ENCODE measurements at places on chromosomes 6 and 20. TPM values are rescaled to one million over a fixed set of nuclear protein-coding genes. Genes with fewer than 3 reads are reported as not detected.

UNC5CL gene
- 1.1 TPM for total RNA-seq

GRCh38 chr20:61706259-61706961, 359.3 kb downstream of the TAF4 start:
- H3K4me3 ChIP-seq: no peak overlapping the region
- H3K27me3 ChIP-seq: peaks cover 18% of the 10 kb centered on the region
- DNase-seq: no peak
- no peaks in the 10 kb centered on the region for H3K36me3 ChIP-seq

DNA sequence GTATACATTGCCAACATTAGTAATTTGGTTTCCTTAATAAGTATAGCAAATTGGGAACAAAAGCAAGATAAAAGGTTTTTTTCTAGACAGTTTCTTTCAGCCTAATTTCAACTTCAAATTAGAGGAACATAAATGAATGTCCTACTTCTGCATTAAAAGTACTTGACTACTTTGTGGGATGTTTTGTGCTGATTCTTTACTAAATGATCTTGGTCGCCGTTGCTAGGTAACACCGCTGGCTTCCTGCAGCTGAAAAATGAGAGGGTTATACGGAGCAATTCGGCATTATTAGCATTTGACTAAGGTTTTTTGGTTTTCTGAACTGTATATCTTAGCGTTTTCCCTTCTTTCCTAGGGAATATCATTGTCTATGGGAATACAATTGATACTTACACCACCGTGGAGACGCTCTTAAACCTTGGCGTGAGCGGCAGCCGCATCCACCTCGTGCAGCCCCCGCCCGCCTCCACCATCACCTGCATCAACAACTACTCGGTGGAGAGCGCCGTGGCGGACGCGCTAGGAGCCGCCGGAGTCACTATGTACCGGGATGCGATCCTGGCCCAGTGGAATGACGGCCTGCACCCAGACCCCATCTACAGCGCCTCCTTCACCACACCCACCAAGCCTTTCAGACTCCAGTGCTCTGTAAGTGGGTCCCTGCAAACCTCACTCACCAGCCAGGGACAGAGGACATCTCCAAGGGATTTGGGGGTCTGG, 90.9 kb upstream of the INSM1 start:
- DNase-seq: no peak
- no peak overlapping the region for H3K27ac ChIP-seq
- H3K4me3 ChIP-seq: no peak overlapping the region
- H3K36me3 ChIP-seq: no peaks in the 10 kb centered on the region
- no peaks in the 10 kb centered on the region for H3K27me3 ChIP-seq

TRIM40 gene
- not detected for total RNA-seq

GRCh38 chr6:37774028-37774680, 45.4 kb upstream of the ZFAND3 start:
- no peak overlapping the region for H3K4me3 ChIP-seq
- H3K27ac ChIP-seq: no peak overlapping the region
- H3K27me3 ChIP-seq: no peaks in the 10 kb centered on the region
- no peak for DNase-seq
- no peaks in the 10 kb centered on the region for H3K4me1 ChIP-seq
- H3K36me3 ChIP-seq: no peaks in the 10 kb centered on the region

SCAND1 gene
- 61.2 TPM for total RNA-seq

DNA sequence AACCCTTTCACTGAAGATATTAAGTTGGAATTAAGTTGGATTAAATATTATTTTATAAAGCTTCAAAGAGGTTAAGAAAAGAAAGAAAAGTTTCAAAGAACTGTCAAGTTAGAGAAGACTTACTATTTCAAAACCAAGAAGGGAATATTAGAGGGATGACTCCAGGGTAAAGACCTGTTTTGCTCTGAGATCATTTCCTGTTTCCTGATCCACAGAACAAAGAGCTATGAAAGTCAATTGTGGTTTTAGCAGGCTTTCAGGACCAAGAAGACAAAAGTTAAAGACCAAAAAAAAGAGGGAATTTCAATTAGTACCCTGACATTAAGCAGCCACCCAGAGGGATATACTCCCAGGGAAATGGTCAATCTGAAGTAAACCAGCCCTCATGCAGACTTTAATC, 19.4 kb downstream of the ESF1 start:
- peaks cover 74% of the 10 kb centered on the region for H3K36me3 ChIP-seq
- H3K4me3 ChIP-seq: no peak overlapping the region
- DNase-seq: no peak
- H3K4me1 ChIP-seq: no peaks in the 10 kb centered on the region
- H3K27ac ChIP-seq: no peak overlapping the region
- no peaks in the 10 kb centered on the region for H3K27me3 ChIP-seq

- DNase-seq: no peak
- H3K4me1 ChIP-seq: peaks cover 7% of the 10 kb centered on the region
- no peak overlapping the region for H3K27ac ChIP-seq
- H3K4me3 ChIP-seq: no peak overlapping the region
Measured at GRCh38 chr6:107667790-107668189, 156.3 kb downstream of the SCML4 start.

TAF11 gene
- total RNA-seq: 31.9 TPM

BHLHE23 gene
- total RNA-seq: not detected

- no peaks in the 10 kb centered on the region for H3K4me1 ChIP-seq
- DNase-seq: no peak
- no peak overlapping the region for H3K27ac ChIP-seq
Measured at GRCh38 chr6:149529650-149530049, 16.2 kb downstream of the PPIL4 start.

DNA sequence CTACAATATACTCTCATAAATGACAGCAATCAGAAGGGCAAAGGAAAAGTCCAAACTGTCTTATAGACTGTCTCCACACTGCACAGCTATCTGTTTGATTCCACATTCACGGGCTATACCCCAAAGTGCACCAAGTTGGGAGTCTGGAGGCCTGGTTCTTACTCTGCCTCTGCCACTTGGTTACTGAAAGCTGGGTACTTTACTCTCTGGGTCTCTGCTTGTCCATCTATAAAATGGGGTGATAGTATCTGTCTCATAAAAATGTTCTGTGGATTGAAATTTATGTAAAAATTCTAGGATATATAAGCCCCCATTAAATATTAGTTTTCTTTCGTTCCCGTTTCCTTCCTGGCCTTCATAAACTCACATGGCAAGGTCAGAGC, 86.5 kb downstream of the CD164 start:
- no peak overlapping the region for H3K27ac ChIP-seq
- DNase-seq: no peak
- no peaks in the 10 kb centered on the region for H3K36me3 ChIP-seq
- peaks cover 47% of the 10 kb centered on the region for H3K4me1 ChIP-seq

- peak overlapping the region; percentile 85 for H3K27ac ChIP-seq
- peak; percentile 77 for DNase-seq
- H3K4me3 ChIP-seq: no peak overlapping the region
- no peaks in the 10 kb centered on the region for H3K36me3 ChIP-seq
- H3K27me3 ChIP-seq: no peaks in the 10 kb centered on the region
Measured at GRCh38 chr6:44041461-44042260, 85.6 kb downstream of the MRPL14 start.

DNA sequence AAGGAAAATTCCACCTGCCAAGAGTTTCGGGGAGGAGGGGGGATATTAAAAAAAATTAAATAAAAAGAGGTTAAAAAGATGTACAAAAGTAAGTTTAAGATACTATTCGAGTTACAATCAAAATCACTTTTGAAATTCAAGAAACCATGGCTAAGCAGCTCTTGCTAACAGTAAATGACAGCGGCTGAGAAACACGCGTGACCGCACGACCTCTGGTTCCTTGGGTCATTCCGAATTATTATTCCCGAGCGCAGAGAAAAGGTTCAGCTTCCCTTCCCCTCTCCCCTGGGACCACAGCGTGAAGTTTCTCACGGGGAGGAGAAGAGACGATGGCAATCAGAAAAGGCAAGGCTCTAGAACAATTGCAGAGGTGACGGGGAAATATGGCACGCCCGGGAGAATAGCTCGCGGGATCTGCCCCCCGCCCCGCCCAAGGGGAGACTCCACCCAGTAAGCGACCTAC, 496 bp downstream of the TMEM242 start:
- peak overlapping the region; percentile 72 for H3K4me3 ChIP-seq
- H3K4me1 ChIP-seq: peaks cover 15% of the 10 kb centered on the region
- peak; percentile 90 for DNase-seq
- H3K36me3 ChIP-seq: peaks cover 11% of the 10 kb centered on the region
- no peaks in the 10 kb centered on the region for H3K27me3 ChIP-seq

GRCh38 chr6:169145991-169146501, 107.6 kb downstream of the THBS2 start:
- H3K27ac ChIP-seq: peak overlapping the region; percentile 25
- H3K36me3 ChIP-seq: no peaks in the 10 kb centered on the region
- peaks cover 28% of the 10 kb centered on the region for H3K4me1 ChIP-seq
- no peak overlapping the region for H3K4me3 ChIP-seq

DNA sequence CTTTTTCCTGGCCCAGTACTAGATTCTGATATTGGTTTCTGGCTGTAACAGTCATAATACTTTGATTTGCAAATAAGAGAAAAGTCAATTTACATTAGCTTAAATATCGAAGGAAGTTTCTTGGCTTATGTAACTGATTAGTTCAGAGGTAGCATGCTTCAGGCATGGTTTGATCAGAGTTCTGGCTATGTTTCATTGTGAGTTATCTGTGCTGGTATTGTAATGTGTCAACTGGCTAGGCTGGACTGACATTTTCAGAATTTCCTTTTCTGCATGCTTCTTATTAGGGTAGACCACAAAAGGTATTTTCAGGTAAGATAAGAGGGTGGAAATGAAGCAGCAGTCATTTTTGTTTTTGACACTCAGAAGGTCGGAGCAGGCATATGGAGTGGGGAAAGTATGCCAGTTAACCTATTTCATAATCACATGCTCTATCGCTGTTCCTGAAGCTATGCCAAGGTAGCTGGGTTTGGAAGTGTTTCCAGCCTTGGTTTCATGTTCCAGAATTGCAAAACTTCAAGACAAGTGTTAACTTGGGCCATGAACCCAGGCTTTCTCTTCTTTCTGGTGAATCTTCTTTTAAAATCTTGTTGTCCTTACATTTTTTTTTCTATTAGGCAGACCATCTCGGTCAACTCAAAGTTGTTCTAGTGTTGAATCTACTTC, 244.9 kb downstream of the DHX35 start:
- DNase-seq: no peak
- no peaks in the 10 kb centered on the region for H3K27me3 ChIP-seq
- no peak overlapping the region for H3K4me3 ChIP-seq

TRIM10 gene
- not detected for total RNA-seq

MUC21 gene
- total RNA-seq: not detected

KCNQ5 gene
- total RNA-seq: 0.49 TPM

GRCh38 chr6:17630511-17631073, 30.5 kb downstream of the FAM8A1 start:
- no peak overlapping the region for H3K4me3 ChIP-seq
- H3K27me3 ChIP-seq: no peaks in the 10 kb centered on the region
- DNase-seq: no peak
- no peaks in the 10 kb centered on the region for H3K4me1 ChIP-seq
- H3K27ac ChIP-seq: no peak overlapping the region

- no peak overlapping the region for H3K4me3 ChIP-seq
- no peaks in the 10 kb centered on the region for H3K27me3 ChIP-seq
- DNase-seq: no peak
- no peak overlapping the region for H3K27ac ChIP-seq
- H3K4me1 ChIP-seq: peaks cover 58% of the 10 kb centered on the region
Measured at GRCh38 chr6:15429141-15430110, 183.6 kb downstream of the JARID2 start.

DNA sequence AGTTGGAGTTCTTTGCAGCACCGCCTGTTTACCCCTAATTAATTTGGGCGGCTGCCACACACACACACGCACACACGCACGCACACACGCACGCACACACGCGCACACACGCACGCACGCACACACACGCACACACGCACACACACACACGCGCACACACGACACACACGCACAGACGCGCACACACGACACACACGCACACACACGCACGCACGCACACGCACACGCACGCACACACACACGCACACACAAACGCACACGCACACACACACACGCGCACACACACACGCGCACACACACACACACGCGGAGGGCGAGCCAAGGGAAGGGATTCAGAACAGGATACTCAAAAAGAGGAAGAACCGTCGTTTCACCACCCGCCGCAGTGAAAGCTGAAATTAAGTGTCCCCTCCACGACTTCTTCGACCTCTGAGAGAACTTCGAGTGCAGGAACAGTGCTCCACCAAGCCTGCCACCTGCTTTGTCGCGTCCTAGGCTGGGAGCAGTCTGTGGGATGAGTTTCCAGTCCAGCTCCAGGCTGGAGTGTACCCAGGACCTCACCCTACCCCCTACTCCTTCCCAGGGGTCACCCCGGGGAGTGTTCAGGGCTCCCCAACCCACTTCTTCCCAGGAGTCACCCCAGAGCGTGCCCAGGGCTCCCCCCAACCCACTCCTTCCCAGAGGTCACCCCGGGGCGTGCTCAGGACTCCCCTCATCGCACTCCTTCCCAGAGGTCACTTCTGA, 1.1 kb downstream of the RNASET2 start:
- no peak overlapping the region for H3K27ac ChIP-seq
- H3K4me3 ChIP-seq: peak overlapping the region; percentile 97
- H3K27me3 ChIP-seq: no peaks in the 10 kb centered on the region
- DNase-seq: peak; percentile 73
- H3K36me3 ChIP-seq: no peaks in the 10 kb centered on the region
- H3K4me1 ChIP-seq: peaks cover 21% of the 10 kb centered on the region

DNA sequence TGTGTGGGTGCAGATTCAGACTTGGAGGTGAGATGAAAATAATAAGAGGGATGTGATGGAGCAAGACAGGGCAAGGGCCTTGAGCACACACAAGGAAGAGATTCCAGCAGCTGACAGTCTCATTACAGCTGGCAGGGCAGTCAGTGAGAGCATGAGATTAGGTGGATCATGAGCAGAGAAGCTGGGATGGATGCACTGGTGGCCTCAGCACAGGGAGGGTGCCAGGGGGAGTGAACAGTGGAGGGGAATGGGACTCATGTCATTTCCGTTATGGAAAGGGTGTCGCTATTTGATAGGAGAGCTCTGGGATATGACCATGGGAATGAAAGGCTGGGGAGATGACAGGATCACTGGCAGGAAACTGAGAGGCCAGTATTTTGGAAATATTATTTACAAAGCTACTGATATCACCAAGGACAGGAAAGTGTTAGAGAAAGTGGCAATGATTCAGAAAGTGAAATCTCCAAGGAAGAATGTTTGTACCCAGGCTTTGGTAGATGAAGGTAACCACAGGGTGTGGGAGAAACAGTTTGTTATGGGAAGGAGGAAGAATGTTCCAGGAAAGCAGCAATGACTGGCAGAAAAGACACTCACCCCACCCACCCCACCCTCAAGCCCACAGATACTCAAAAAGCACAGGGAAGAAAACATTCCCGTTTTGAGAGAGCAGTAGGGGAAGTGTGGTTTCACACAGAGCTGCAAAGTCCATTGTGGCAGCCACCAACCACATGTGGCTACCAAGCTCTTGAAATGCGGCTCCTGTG, 214.7 kb upstream of the PROKR2 start:
- H3K36me3 ChIP-seq: no peaks in the 10 kb centered on the region
- H3K4me1 ChIP-seq: peaks cover 10% of the 10 kb centered on the region
- H3K27me3 ChIP-seq: no peaks in the 10 kb centered on the region
